ENCODE measurements at places on chromosomes 4 and X.

GRCh38 chr4:14749910-14750309, 252.4 kb upstream of the CPEB2 start:
- peak; percentile 71 for DNase-seq

DNA sequence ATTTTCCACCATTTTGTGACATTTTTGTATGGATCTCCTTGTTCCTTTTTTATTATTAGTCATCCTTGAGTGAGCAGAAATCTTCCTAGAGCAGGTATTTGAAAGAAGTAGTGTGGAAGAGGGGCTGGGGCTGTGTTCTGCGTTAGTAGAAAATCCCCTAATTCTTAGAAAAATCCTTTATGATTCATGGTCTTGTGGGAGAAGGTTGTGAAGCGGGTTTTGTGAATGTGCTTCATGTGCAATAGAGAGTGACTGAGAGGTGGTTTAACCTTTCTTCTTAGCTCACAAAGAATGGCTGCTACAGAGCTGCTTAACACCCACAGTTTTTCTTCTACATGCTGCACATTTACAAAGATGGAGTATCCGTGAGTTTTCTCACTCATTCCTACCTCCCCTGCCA, 220.5 kb downstream of the IDS start:
- no peak for DNase-seq

DNA sequence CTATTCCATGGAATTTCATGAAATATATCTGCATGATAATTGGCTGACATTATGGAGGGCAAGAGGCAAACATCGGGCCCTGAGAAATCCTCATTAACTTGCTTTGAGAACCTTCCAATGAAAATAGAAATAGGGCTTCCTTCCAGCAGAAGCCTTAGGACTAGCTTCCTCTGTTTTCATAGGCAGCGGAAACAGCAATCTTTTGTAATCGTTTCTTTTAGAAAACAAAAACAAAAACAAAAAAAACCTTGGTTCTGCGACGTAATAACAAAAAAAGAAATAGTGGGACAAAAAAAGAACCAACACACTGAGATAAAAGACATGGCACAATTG, 62.9 kb downstream of the GEMIN8 start:
- no peak for DNase-seq

DNA sequence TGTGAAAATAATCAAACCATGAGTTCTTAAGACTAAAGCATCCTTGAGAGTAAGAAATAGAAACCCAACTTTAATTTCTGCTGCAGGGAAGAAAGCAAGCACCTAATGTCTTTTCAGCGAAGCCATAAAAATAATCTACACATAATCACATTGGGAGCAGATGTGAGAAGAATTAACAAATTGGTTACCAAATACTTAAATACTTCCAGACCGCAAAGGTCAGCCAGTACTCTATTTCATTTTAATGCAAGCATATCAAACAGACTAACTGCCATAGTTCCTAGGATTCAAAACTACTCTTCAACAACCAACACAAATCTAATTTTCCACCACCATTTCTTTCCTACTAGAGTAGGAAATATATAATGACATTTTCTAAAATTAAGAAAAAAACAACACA, 144.8 kb upstream of the SLIT2 start:
- DNase-seq = no peak

DNA sequence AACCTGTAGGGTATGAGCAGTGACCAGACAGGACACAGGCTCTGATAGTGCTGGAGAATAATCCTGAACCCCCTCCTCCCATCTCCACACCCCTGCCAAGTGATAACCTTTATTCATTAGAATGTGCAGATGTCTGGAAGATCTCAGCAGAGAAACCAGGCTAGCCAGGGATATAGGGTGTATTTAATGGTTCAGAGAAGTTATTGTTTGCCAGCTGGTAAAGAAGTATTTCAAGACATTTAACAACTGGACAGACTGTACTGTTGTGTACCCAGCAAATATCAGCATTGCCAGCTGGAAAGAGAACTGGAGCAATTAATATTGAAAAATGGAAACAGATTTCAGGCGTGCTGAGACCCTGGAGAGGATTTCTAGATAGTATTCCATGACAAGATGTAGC, 94.5 kb downstream of the RASGEF1B start:
- no peak for DNase-seq

GRCh38 chr4:152972821-152973628, 36.9 kb downstream of the FHDC1 start:
- no peak for DNase-seq

DNA sequence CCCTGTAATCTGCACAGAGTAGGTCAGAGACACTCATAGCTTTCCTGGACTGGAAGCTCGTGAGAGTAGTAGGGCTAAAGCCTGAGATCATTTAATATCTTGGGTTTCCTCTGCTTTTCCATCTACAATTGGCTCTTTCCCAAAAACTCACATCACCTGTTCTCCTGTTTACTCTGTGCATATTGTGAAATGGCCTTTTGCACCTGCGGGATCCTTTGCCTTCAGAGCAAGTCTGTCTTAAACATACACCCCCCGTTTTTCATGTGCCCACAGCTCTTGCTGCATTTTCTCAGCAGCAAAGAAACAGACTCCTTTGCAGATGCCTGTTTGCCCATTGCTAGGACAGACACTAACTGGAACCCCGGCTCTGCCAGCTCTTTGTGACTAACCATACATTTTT, 608.3 kb upstream of the PCDH10 start:
- DNase-seq = no peak

DNA sequence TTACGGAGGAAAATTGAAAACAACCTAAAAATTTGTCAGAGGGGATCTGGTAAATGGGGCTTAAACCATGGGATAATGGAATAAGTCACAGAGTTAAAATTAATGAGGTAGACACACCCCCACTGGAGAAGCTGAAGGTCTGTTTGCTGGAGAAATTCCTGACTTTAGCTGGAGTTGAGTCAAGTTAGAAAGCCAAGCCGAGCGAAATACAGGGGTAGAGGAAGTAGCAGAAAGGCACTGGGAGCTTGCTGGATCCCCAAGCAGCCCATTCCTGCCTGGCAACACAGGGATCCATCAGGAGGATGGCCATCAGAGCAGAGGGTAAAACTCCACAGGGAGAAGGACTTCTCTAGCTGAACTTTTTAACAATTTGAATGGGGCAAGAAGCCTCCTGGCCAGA, 163.8 kb downstream of the ATRX start:
- no peak for DNase-seq

GRCh38 chr4:83217721-83218522, 66.7 kb downstream of the COQ2 start:
- no peak for DNase-seq

GRCh38 chr4:184863916-184864315, 38.1 kb upstream of the ACSL1 start:
- DNase-seq = no peak

DNA sequence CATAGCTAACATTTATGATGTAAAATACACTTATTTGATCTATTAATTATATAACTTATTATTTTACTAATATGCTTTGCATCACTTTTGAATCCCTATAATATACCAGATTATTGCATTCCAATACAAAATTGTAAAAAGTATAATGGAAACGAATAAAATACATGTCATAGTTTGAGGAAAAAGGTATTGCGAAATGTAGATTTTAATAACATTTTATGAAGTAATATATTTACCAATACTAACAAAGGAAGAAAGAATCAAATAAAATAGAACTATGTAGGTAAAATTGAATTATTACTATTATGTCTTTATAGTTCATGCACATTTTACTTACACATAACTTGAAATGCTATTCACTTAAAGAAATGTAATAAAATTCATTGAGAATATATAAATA, 1300.2 kb downstream of the ADGRL3 start:
- no peak for DNase-seq

All from sigmoid colon (tissue), 7 donors.